ENCODE measurements at places on chromosomes 4 and X.

DNA sequence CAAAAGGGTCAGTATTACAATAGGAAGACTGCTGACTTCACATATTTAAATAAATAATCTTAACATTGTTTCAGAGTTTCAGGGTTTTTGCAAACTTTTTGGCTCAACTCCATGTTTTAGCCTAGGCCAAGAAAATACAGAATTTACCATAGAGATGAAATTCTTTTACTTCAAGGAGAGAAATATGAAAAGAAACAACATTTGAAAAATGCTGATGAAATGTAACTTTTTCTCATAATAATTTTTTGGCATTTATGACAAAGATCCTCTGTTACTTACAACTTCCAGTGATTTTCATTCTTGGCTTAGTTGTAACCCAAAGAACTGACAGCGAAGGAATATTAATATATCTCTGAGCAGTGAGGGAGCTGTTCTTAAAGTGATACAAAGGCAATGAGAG lies 316.1 kb upstream of the EMCN start:
- no peak for DNase-seq

- DNase-seq, result no peak
Measured at GRCh38 chr4:22237155-22237751, 278.6 kb downstream of the ADGRA3 start.

DNA sequence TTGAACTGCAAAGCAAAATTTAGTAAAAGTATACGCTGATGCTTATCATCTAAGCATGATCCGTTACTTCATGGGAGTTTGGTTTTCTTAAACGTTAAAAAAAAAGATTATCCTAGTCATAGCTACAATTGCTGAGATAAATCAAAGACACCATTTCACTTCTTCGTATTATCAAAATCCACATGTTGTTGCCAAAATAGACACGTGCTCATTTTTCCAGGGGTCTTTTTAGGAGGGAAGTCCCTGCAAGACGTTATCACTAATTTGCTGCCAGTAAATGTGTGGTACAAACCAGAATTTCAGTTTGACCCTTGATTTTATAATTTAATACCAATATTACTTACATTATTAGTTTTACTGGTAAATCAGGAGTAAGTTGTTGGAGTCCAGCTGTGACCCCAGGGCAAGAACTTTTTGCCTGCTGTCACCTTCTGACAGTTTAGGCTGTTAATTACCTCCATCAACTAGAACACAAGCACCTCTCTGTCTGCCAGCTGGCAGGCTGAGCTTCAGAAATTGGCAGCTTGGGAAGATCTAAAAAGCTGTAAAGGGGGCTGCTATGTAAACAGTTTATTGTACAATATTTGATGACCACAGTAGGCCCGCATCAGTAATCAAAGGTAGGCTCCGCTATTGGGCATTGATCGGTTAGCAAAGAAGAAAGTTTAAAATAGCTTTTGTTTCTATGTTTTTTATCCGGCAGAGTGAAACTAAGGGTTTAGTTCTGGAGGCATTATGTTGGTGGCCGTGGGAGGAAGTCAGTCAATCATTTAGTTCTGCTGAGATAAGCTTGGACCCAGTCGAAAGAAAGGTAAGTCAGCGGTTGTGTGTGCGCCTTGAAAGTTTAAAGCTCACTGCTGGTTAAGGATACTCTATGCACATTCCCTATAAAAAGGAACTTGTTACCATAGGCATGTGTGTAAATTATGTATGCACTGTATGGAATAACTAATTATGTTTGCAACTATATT lies 196.4 kb downstream of the FBXO8 start:
- DNase-seq, result no peak

GRCh38 chr4:184402239-184402638 lies 72.1 kb downstream of the IRF2 start:
- DNase-seq, result no peak

GRCh38 chrX:43756076-43756475 lies 100.0 kb downstream of the MAOA start:
- DNase-seq, result no peak

DNA sequence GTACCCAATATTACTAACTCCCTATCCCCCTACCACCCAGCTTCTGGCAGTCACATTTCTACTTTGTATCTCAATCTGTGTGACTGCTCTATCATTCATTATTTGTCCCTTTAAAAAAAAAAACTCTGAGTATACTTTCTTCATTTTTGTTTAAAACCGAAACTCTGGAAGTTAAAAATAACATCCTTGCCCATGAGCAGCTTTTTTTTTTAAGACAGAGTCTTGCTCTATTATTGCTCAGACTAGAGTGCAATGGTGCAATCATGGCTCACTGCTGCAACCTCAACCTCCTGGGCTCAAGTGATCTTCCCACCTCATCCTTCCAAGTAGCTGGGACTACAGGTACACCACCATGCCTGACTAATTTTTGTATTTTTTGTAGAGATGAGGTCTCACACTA lies 15.8 kb downstream of the UBE2K start:
- DNase-seq, result no peak

DNA sequence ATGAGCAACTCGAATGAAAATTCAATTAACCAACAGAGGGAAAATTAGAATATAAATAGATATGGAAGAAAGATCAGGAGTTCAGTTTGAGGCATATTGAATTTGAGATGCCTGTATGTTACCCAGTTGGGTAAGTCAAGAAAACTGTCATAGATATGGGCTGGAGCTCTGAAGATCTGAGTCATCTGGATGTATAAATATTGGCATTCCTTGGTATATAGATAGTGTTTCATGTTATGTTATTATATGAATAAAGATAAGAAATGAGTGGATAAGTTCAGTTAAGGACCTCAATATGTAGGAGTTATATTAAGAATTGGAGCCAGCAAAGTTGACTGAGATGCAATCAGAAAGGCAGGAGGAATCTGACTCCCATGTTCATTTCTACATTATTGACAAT lies 543.6 kb upstream of the SMIM31 start:
- DNase-seq, result no peak

DNA sequence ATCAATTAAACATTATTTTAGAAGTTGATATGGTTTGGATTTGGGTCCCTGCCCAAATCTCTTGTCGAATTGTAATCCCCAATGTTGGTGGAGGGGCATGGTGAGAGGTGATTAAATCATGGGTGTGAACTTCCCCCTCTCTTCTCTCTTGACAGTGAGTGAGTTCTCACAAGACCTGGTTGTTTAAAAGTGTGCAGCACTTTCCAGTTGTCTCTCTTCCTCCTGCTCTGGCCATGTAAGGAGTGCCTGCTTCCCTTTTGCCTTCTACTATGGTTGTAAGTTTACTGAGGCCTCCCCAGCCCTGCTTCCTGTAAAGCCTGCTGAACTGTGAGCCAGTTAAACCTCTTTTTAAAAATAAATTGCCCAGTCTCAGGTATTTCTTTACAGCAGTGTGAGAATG lies 141.4 kb downstream of the GALNTL6 start:
- DNase-seq, result no peak

DNA sequence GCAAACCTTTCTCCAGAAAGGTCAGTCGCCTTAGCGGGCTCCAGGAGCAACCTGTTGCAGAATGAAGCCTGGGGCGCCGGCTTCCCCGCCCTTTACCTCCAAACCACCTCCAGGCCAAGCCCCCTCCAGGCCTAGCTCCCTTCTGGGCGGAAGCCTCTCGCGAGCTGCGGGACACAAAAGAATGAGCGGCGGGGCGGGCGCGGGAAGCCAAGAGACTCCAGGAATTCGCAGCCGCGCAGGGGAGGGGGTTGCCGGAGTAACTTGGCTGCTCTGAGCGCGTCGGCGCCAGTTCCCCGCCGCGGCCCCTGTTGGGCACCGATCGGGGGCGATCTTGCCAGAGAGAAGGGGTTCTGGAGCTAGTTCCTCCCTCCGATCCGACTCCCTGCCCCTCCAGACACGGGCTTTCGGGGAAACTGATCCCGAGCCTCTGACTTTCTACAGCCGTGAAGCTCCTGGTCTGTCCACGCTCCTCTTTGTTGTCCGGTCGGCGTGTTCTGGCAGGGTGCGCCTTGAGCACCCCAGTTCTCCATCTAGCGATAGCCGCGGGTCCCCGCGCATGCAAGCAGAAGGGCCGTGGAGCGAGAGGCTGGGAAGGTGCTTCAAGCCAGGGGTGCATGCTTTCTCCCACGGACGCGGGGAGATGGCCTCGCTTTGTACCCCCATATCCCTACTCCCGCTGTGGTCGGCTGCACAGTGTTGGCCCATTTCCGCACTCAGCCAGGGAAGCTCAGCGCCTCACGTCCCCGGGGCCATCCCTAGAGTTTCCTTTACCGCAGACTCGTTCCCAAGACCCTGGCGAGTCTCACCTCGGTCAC lies 1.2 kb downstream of the PROM1 start:
- DNase-seq, result no peak

DNA sequence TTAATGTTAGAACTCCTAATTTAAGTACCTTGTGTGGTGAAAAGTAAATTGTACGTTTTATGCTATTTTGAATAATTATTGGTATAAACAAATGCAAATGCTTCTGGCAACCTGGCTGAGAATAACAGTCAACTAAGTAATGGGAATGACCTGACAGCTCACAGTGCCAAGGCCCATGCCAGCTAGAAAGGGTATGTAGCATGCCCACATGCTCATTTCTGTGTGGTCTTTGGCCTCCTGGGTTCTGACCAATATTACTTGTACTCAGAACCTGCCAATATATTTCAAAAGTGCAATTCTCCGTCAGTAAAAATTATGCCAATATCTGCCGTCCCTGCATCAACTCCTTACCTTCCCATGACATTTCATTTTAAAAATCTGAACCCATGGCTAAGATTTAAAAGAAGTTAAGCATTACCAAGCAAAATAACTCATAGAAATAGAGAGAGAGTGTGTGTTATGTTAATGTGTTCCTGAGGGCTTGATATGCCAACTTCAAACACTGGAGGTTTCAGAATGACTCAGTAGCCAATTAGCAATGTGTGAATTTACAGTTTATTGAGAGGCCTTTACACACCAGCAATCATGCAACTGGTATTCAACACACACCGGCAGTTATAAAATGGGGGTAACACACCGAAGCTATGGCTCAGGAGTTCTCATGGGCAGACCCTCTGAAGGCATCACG lies 820.8 kb downstream of the FSTL5 start:
- no peak for DNase-seq

DNA sequence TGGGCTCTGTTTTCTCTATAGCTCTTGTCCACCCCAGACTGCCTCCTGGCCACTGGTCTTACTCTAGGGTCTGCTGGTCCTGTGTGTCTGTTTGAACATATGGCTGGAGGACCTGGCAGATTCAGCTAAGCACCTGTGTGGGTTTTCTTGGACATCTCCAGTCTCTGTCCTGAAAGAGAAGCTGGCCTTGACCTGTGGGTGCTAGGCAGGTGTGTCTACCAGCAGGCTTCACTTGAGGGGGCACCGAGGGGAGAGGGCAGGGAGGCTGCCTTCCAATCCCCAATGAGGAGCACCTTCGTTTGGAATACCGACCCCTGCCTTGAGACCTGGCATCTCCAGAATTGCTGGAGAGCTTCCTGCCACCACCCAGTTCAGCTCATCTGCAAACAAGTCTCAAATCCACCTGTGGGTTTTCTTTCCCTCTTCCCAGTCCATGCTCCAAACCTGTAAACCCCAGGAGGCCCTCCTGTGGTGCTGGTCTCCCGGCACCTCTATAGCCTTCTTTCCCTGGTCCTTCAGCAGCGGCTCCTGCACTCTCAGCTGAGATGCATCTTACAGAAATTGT lies 45.2 kb downstream of the HTRA3 start:
- DNase-seq, result no peak

GRCh38 chr4:77074381-77074831 lies 1.4 kb downstream of the CCNI start:
- no peak for DNase-seq

- no peak for DNase-seq
Measured at GRCh38 chr4:141391293-141391692, 170.6 kb downstream of the ZNF330 start.

- DNase-seq, result no peak
Measured at GRCh38 chr4:52091801-52092200, 40.7 kb downstream of the SPATA18 start.

GRCh38 chrX:121455890-121456289 lies 408.5 kb downstream of the GLUD2 start:
- DNase-seq, result no peak

DNA sequence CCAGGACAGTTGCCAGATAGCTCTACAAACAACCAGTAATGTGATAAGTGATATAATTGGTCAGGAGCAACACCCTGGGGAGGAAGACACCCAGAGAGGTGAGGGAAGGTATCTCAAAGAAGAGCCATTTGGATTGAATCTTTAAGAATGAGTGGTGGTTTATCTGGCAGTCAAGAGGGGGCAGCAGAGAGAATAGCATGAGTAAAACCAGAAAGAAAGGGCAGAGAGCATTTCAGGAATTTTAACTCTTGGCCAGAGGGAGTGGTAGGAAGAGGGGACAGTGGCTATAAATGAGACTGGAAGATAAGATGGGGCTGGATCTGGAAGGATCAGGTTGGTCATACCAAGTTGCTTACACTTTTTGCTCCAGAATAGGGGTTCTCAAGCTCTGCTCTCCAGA lies 5.9 kb upstream of the SEPTIN6 start:
- no peak for DNase-seq

GRCh38 chr4:107893171-107894137 lies 37.9 kb upstream of the CYP2U1 start:
- no peak for DNase-seq

- DNase-seq, result no peak
Measured at GRCh38 chr4:159282944-159283343, 180.1 kb downstream of the RAPGEF2 start.

DNA sequence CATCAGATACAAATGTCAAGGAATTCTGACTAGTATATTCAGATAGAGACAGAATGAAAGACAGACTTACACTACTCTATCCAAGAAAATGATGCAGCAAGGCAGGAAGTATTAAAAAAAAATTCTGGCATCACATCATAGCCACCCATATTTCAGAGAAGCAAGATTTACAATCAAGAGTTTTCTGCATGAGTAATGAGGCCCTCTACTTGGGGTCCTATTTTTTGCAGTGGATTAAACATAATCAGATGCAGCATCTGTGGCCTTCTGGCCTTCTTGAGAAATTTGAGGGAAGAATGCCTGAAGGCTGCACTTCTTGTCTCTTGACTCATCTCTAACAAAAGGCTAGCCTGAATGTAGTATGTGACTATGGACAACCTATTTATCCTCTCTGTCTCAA lies 48.2 kb upstream of the SLIT2 start:
- no peak for DNase-seq

DNA sequence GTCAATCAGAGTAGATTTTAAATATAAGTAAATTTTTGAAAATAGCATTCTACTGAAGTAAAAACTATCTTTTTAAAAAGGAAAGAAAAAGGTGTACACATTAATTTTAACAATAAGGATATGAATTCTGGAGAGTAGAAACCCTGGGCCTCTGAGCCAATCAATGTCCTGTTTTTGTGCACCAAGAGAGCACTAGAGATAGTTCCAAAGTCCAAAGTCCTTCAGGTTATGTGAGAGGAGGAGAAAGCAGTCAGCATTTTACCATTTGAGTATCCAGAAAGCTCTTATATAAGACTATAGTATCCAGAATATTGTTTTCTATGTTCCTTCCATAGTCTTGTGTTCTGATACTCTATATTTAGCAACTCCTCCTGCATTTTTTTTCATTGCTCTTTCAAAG lies 3.3 kb upstream of the TCEAL8 start:
- no peak for DNase-seq

- no peak for DNase-seq
Measured at GRCh38 chrX:37378830-37379229, 29.7 kb downstream of the PRRG1 start.

GRCh38 chr4:75696071-75696470 lies 22.9 kb upstream of the G3BP2 start:
- no peak for DNase-seq

GRCh38 chrX:2517055-2517454 lies 16.3 kb upstream of the DHRSX start:
- no peak for DNase-seq

GRCh38 chrX:1529328-1529727 lies 7.7 kb downstream of the P2RY8 start:
- DNase-seq, result no peak

All from T follicular helper cell (primary cell).